ENCODE measurements at places on chromosomes 12 and 14.

DNA sequence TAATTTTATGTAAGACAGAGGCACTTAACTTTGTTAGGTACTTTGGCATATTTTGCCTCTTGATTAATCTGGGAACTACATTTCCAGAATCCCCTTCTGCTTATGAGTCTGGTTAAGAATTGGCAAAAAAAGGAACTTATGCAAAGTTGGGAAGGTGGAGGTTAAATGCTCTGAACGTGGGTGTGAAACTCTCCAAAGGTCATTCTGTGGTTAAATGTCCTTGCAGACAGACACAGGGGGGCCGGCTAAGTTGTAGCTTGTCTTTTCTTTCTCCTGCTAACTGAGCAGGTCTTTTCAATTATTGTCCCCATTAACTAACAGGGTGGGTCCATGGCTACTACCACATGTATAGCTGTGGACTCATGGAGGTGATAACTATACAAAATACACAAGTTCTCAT lies 248.6 kb upstream of the NOVA1 start:
- DNase-seq, result peak; percentile 69

- no peak for DNase-seq
Measured at GRCh38 chr12:22034709-22035506, 11.1 kb upstream of the CMAS start.

DNA sequence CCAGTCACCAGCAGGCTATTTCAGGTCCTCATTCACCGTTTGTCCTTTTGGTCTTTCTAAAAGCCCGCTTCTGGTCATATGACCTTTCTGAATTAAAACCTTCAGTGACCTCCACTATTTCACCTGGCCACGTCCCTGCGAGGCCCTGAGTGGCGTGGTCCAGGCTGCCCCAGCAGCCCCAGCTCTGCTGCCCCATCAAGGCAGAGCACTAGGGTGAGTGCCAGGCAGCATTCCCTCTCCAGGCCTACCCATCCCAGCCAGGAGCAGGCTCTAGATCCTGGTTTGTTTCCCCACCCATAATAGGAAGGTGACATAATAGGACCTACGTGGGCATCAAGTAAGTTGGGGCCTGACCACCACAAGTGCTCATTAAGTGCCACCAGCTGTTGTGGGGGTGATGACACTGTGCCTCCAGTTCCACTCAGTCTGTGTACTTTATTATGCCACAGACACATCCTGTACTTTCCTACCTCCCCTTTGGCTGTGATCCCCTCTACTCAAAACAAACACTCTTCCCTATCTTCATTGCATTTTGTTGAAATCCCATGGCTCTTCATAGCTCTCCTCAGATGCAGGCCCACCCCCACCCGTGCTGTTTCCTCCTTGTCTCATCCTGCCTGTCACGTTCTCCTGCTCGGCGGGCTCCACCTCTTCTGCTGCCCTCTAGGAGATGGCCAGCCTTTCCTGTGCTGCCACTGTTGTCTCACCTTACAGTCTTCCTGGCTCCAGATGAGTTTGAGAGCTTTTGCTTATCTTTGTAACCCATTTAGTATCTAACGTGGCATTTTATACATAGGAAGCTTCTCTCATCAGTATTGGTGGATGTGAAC lies 21.4 kb downstream of the CKB start:
- DNase-seq, result no peak

DNA sequence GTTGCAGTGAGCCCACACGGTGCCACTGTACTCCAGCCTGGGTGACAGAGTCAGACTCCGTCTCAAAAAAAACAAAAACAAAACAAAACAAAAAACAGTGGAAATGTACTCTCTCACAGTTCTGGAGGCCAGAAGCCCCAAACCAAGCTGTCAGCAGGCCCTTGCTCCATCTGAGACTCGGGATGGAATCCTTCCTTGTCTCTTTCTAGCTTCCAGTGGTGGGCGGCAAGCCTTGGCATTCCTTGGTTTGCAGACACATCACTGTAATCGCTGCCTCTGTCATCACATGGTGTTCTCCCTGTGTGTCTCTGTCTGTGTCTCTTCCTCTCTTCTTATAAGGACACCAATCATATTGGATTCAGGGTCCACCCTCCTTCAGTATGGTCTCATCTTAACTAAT lies 6.4 kb downstream of the TNS2 start:
- DNase-seq, result no peak

DNA sequence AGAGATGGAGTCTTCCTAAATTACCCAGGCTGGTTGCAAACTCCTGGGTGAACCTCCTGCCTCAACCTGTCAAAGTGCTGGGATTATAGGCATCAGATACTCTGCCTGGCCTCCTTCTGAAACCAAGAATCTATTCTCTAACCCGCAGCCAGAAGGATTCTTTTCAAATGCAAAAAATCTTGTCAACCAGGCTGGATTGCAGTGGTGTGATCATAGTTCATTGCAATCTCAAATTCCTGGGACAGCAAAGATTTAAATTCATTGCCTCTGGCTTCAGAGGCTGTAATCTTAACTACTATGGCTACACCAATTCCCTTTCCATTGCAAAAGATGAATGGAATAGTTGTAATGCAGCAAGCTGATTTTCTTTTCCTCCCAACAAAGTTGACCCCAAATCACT lies 106.3 kb upstream of the TBX3 start:
- no peak for DNase-seq

DNA sequence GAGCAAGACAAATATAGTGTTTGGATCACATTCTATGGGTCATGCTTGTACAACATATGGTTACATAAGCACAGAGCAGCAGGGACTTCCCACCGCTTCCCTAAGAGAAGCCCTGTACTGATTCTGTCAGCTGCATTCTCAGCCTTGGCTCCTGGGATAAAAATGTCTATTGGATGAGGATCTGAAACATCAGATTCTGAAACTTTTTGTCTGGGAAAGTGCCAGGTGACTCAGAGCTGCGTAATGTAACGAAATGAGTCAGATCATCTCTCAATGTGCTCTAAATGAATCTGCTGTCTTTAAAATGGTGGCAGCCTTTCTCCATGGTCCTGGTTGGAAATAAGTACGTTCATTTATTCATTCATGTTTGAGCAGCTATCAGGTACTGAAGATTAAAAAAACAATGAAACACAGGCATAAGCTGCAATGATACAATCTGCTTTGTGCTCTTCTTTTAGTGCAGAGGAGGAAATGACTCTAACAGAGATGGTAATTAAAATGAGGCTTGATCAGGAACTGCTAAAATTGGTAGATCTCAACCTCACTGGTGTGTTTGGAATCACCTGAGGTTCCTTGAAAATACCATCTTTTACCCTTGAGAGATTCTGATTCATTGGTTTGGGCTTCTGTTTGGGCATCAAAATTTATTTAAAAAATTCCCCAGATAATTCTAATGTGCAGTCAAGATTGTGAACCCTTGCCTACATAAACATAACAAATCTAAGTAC lies 99.1 kb upstream of the NAP1L1 start:
- peak; percentile 98 for DNase-seq

GRCh38 chr14:75175677-75176141 lies 703 bp downstream of the TMED10 start:
- DNase-seq, result no peak

- no peak for DNase-seq
Measured at GRCh38 chr12:63904653-63905052, 60.2 kb downstream of the SRGAP1 start.

DNA sequence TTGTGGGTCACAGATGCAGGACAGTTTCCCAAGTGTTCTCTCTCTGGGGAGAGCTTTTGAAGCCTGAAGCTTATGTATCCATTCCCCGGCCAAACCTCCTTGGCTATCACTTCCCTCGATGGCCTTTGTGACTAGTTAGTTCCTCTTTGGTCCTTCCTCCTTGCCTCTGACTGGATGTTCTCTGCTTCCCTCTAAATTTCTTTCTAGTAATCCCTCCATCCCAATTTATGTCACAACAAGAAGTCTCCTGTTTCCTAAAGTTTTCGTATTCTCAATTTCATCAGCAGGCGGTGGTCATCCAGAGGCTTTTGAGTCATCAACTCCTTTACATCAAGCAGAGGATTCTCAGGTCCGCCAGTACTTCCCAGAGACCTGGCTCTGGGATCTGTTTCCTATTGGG lies 27.5 kb downstream of the A2ML1 start:
- no peak for DNase-seq

GRCh38 chr12:131075194-131075593 lies 121.5 kb downstream of the ADGRD1 start:
- DNase-seq, result no peak

DNA sequence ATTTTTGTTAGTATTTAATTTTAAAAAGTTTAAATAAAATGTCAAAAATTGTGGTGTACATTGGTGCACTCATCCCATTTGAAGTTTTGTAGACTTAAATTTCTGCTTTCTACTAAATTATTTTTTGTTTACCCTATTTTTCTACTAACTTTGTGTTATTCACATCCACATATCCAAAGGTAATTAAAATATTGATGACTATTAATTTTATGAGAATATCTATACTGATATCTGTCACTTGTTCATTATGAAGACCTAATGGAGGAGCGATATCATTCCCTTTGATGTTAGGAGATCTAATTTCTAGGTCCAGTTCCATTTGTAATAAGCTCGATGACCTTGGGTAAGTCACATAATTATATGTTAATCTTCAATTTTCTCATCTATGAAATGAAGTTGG lies 325.7 kb upstream of the STXBP6 start:
- DNase-seq, result no peak

DNA sequence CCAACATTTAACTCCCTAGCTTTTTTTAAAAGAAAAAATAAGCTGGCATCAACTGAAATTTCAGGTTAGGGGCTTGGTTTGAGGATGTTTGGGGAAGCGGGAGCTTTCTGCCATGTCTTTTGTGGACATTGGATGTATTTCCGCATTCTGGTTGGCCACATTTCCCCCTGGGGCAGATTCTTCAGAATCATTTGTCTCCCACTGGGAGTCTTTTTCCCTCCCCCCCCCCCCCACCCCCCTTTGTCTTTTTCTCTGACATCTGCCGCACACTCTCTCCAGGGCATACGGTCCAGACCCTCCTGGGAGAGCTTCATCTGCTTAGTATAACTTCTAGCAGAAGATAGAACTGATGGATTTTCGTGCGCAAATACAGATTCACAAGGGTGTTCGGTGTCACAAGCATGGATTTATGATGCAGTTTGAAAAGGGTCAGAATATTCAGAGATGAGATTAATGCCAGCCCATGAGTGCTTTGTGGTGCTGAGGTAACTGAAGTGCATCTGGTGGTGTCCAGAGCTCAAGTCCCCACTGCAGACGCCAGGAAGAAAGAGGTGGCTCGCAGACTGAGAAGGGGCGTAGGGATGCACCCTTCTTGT lies 40.2 kb downstream of the ETV6 start:
- DNase-seq, result no peak
